ENCODE measurements at places on chromosomes 4 and X.

DNA sequence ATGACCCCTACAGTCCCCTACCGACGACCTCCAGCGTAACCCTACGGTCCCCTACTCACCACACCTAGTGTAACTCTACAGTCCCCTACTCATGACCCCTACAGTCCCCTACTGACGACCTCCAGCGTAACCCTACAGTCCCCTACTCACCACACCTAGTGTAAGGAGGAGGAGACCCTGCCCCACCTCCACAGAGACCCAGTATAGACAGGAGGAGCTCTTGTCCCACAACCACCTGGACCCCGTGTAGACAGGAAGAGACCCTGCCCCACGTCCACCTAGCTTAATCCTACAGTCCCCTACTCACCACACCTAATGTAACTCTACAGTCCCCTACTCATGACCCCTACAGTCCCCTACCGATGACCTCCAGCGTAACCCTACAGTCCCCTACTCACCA is 26.9 kb downstream of the CSF2RA start:
- DNase-seq: no peak

- DNase-seq: peak; percentile 59
These were observed 2.1 kb downstream of the GAB3 start for GRCh38 chrX:154748712-154749339.

DNA sequence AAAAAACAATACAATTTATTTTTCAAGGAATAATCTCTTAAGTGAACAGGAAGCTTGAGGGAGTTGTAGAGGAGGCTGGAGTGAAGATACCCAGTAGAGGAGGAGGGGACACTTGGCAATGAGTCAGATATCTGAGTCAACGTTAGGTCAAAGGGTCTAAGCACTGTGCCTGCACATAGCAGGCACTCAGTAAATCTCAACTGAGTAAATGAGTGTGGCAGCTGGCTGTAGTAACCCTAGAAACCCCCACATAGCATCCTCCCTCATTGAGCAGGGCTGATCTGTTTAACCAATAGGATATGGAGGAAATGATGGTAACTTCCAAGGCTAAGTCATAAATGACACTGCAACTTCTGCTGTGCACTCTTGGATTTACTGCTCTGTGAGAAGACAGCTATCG is 186.0 kb upstream of the FAM241A start:
- DNase-seq: peak; percentile 64

DNA sequence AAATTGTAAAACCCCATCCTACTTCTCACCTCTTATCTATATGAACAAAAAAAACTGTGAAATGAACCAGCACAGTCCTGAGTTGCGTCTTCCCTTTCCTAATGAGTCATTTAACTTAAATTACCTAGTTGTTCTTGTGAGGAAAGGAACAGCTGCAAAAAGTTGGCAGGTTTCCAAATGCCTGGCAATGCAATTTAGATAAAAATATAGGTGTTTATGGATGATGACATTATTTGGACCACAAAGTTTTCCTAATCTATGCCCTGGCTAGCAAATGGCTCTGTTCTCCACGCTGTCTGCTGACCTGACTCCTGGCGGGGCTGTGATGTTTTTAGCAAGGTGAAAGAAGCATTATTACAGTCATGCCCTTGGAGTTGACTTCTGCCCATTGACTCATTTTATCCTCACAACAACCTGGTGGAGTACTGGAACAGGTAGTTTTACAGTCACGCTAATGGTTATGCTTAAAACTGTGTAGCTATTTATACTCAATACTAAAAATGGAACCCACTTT is 29.8 kb upstream of the RELL1 start:
- DNase-seq: peak; percentile 30

- no peak for DNase-seq
These were observed 1.5 kb upstream of the EDNRA start for GRCh38 chr4:147479376-147479775.

DNA sequence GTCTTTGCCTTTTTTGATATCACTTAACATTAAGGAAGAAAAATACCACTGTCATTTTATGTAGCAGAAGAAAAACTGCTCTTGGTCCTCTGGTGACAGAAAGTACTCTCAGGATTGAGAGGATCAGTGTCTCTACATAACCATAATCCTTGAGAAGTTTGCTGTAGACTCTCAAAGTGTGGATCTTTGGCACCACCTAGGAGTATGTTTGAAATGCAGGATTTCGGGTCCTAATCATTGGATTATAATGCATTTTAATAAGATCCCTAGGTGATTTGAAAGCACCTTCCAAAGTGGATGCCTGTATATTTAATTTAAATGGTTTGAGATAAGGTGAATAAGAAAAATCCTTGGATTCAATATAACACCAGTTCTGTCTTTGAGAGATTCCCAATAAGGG is 23.2 kb downstream of the MOB1B start:
- no peak for DNase-seq

DNA sequence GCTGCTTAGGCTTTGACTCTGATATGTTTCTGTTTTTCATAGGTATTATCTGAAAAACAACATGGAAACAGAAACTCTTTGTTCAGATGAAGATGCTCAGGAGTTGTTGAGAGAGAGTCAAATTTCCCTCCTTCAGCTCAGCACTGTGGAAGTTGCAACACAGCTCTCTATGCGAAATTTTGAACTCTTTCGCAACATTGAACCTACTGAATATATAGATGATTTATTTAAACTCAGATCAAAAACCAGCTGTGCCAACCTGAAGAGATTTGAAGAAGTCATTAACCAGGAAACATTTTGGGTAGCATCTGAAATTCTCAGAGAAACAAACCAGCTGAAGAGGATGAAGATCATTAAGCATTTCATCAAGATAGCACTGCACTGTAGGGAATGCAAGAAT is 238.6 kb downstream of the RAPGEF2 start:
- DNase-seq: no peak

- DNase-seq: no peak
These were observed 46.8 kb downstream of the USP46 start for GRCh38 chr4:52612341-52612740.

DNA sequence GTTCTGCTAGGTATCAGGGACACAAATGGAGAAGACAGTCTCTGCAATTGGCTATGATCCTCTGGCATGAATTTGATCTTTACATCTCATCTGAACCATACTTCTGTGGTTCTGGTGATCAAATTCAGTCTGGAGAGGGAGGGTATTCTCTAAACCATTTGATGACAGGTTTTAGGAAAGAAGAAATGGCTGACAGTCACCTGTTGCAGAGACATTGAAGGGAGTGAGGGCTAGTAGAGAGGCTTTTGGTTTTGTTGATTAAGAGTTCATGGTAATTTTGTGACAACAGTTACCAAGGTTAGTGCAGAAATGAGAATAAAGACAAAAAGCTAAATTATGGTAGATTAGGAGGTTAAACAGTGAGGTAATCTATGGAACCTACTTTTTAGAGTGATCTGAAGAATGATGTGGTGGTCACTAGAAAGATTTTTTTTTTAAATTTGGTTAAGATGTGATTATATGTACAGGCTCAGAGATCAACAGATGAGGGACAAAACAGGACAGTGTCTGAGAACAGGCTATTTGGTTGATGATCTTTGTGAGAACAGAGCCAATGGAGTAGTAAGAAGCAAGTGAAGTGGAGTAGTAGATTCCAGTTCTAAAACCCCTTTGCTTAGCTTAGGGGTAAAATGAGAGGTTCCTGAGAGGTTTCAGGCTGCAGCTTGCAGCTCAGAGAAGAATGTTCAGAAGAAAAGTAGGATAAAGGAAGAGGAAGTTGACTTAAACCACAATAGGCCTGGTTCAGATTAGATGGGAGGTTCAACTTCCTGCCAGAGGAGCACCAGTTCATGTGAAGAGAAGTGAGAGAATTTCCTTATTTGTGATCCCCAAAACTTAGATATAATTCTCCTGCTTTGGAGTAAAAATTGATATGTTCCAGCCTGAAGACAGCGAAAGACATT is 34.7 kb downstream of the VSIG4 start:
- no peak for DNase-seq

DNA sequence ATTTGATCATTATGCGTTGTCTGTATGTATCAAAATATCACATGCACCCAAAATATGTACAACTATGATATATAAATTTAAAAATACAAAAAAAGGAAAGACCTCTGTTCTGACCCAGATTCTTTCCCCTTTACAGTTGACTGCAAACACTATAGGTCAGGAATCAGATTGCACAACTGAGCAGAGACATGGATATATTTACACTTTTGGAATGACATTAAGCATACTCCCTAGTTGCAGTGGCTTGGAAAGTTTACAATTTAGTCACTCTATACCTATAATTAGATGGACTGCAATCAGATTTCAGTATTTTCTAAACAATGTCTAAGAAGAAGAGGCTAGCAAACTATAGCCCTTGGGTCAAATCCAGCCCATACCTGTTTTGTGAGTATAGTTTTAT is 98.5 kb upstream of the INPP4B start:
- no peak for DNase-seq

DNA sequence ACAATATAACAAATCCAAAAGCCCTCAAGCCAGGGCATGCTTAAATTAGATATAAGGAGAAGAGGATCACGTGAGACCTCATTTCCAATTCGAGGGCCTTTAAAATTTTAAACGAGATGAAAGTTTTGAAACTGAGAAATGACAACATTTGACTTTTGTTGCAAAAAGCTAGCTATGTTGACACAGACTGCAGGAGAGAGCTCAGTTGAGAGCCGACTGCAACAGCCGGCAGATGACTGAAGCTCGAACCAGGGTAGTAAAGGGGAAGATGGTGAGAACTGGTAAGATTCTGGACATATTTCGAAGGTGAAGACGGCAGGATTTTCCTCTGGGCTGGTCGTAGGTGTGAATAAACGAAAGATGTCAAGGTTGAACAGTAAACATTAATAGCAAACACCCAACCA is 773 bp downstream of the PRMT9 start:
- DNase-seq: no peak

DNA sequence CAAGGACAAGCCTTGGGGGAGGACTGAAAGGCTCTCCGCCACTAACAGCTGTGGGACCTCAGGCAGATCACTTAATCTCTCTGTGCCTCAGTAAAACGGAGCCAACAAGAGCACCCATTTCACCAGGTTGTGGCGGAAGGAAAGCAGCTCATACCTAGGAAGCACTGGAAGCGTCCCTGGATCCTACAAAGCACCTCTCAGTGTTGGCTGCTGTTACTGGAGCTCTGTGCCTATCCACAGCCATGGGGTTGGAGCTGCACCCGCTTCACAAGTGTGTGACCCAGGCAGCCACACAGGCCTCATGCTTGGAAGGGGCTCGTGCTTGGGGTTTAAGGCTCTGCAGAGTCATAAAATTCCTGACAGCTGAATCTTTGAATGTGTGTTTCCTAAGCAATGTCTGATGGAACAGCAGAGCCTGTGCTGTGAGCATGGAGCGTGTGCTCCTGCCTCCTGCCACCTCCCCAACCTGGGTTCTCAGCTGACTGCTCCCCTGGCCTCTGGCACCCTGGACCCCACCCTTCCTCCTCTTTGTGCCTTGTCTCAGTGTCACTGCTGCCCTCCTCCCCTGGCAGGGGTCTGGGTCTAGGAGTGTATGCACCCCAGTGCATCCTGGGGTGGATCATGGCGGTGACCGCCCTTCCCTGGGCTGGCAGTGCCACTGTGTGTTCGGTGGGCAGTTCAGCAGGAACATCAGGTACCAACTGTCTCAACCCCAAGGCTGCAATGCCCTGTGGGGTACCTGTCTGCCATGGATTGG is 14.4 kb upstream of the MAN2B2 start:
- no peak for DNase-seq

GRCh38 chr4:82223715-82224114 is 150.1 kb downstream of the HNRNPD start:
- DNase-seq: no peak

DNA sequence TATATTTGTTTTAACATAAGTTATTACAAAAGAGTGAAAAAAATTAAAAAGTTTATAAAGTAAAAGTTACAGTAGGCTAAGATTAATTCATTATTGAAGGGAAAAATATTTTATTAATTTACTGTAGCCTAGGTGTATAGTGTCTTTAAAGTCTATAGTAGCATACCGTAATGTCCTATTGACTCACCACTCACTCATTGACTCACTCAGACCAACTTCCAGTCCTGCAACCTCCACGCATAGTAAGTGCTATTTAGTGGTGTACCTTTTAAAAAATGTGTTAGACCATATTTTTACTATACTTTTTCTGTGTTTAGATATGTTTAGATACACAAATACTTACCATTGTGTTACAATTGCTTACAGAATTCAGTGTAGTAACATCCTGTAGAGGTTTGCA is 841.1 kb downstream of the CENPC start:
- no peak for DNase-seq

DNA sequence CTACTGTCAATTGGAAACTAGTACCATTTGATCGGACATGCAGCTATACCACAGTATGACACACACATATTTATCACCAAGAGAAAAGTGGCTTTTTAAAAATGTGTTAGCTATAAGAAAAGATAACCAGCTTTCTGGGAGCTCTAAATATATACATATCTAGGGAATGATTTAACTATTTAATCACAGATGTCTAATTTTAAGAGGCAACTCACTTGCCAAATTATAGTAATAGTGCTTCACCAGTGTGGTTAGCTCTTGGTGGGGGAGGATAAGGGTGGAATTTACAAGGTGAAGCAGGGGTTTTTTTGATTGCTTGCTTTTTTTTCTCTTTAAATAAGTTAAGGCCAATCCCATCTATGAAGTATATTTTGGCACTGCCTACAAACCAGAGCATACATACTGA is 547.7 kb upstream of the DIPK2B start:
- DNase-seq: no peak
